ENCODE measurements at places on chromosomes 11 and 22. TPM values are rescaled to one million over a fixed set of nuclear protein-coding genes. Genes with fewer than 3 reads are reported as not detected.
A peak's percentile ranks its signal among the peaks of the same experiment; 100 is the strongest.

The GAL3ST3 gene
- not detected for total RNA-seq

- no peak for DNase-seq
Measured at GRCh38 chr11:131198161-131199014, 172.0 kb upstream of the NTM start.

DNA sequence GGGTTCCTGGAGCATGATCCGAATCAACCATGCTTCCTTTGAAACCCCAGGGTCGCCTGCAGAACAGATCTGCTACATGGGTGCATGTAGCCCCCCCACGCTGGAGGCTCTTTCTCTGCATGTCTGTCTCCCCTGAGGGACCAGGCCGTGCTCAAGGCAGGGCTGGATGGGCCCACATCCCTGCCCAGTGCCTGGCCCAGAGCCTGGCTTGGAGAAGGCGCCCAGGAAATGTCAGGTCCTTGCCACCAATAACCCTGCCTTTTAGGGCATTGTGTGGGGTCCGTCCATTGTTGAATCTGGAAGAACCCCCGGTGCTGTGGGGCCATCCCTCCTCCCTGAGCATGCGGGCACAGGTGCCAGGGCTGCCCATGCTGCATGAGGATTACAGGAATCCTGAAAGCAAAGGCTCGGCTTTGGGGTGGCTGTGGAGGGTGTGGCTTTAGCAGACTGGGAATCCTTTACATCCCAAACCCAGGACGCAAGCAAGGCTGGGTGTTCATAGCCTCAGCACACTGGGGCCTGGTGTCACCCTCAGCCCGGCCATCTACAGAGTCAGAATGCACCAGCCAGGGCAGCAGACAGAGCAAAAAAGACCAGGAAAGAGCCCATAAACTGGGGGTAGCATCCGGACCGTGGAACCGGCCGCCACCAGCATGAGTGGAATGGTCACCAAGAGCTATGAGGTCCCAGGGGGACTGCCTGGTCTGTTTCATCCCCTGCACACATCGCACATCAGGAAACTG, 48.2 kb downstream of the RTL6 start:
- no peak for DNase-seq

DNA sequence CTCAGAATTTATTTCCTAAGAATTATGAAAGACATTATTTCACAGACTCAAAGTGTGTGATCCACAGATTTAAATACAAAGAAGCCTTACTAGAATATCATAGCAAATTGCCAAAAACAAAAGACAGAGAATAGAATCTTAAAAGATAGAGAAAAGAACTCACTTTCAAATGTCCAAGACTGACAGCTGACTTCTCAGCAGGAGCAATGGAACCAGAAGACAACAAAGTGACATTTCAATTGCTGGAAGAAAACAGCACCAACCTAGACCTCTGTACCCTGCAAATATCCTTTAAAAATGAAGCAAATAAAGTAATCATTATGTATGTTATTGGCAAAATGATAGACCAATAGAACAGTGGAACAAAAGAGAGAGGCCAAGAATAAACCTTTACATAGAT, 109.2 kb downstream of the TTC17 start:
- no peak for DNase-seq

- peak; percentile 52 for DNase-seq
Measured at GRCh38 chr11:61815790-61816735, 740 bp downstream of the FADS1 start.

DNA sequence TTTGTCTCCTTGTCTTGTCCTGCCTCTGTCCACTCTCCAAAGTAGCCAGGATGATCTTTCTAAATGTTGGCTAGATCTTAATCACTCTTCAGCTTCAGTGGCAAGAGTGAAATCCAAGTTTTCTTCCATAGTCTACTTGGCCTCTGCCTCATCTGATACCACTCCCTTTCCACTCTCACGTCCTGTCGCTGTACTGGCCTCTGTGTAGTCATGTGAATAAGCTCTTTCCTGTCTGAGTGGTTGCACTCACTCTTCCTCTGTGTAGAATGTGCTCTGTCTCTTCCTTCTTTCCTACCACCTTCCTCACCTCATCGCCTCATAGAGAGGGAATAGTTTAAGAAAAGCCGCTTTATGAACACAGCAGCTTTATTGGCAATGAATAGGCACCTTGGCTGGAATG, 86.5 kb downstream of the WNT11 start:
- no peak for DNase-seq

DNA sequence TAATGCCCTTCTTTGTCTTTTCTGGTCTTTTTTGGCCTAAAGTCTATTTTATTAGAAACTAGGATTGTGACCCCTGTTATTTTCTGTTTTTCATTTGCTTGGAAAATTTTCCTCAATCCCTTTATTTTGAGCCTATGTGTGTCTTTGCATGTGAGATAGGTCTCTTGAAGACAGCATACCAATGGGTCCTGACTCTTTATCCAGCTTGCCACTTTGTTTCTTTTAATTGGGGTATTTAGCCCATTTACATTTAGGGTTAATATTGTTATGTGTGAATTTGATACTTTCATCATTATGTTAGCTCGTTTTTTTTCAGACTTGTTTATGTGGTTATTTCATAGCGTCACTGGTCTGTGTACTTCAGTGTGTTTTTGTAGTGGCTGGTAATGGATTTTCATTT, 682.6 kb downstream of the JRKL start:
- DNase-seq, result no peak

DNA sequence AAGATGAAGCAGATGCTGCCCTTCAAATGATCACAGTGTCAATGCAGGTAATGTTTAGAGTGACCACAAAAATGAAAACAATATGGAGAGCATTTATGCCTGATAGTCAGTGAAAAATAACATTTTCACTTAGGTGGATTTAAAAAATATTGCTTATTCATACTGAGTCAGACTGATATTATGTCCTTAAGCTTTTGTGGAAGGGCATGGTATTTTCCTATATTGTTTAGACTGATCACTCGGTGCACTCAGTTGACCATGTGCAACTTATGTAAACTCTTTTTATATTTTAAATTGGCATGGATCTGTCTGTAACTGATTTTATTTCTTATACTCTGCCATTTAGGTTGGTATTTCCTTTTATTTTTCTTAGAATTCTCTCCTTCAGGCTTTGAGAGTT, 106.6 kb downstream of the DYNC2H1 start:
- DNase-seq, result no peak
